ENCODE measurements at places on chromosomes 7 and 10.

DNA sequence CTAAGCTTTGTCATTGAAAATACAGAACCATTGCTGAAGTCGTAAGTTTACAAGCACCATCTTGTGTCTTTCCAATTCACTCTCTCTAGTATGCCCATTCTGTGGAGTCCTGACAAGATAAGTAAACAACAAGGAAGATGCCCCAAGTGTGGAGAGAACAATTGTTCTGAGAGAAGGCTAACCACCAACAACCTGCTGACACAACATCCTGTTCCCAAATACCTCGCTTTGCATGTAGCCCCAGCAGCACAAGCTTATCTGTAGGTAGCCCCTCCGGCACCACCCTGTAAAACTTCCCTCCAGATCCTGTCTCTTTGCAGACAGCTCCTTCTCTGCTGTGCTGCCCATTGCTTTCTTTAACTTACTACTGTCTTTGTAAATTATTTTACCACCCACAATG, 233.3 kb upstream of the AOAH start:
- no peak for DNase-seq

- DNase-seq, result no peak
These were observed 20.7 kb upstream of the ZMIZ1 start for GRCh38 chr10:79047875-79048638.

- no peak for DNase-seq
These were observed 74.0 kb downstream of the ZMIZ1 start for GRCh38 chr10:79142522-79143309.

GRCh38 chr10:62817121-62817765, 1.1 kb upstream of the EGR2 start:
- peak; percentile 20 for DNase-seq

All from ACHN (cell line).